Cerebellar nuclear complex (tissue), 1 donor: ENCODE measurements at places on chromosomes 7 and 10.

GRCh38 chr10:81575036-81575435 lies 300.0 kb upstream of the NRG3 start:
- DNase-seq: no peak

DNA sequence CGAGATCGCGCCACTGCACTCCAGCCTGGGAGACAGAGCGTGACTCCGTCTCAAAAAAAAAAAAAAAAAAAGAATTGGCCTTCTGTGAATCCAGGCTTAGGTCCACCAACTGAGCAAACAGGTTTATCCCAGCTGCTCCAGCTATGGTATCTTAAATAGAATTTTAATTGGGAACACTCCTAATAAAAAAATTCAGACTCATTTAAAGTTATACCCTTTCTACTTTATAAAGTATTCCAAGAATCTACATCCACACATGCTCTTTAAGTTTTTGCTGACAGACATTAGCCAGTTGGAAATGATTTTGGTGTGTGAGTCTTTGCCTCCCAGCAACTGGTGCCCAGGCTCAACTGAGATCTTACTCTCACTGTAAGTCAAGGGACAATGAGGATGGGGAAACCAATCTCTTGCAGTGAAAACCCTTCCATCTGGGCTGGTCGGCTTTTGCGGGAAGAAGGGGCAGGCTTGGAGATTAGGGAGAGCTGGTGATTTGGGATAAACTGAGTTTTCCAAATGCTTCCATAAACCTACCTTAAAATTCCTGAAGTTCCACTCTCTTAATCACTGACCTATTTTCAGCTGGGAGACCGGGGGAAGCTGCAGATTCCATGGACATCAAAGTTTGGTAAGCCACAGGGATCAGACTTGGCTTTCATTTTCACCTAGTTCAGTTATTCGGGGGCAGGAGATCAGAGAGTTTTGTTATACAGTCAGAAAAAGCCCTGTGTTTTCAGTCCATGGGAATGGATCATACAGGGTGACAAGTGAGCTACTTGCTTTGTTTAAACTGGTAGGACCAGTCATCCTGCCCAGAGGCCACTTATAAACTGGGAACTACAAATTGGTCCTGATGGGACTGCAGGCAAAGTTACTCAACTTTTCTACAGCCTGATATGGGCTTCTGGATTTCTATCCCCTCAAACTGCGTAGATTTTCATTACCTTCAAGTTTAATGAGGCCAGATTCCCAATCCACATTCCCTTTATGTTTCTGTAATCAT lies 89.3 kb upstream of the ZNF746 start:
- no peak for DNase-seq

GRCh38 chr10:31134311-31134952 lies 102.8 kb upstream of the ZNF438 start:
- no peak for DNase-seq

DNA sequence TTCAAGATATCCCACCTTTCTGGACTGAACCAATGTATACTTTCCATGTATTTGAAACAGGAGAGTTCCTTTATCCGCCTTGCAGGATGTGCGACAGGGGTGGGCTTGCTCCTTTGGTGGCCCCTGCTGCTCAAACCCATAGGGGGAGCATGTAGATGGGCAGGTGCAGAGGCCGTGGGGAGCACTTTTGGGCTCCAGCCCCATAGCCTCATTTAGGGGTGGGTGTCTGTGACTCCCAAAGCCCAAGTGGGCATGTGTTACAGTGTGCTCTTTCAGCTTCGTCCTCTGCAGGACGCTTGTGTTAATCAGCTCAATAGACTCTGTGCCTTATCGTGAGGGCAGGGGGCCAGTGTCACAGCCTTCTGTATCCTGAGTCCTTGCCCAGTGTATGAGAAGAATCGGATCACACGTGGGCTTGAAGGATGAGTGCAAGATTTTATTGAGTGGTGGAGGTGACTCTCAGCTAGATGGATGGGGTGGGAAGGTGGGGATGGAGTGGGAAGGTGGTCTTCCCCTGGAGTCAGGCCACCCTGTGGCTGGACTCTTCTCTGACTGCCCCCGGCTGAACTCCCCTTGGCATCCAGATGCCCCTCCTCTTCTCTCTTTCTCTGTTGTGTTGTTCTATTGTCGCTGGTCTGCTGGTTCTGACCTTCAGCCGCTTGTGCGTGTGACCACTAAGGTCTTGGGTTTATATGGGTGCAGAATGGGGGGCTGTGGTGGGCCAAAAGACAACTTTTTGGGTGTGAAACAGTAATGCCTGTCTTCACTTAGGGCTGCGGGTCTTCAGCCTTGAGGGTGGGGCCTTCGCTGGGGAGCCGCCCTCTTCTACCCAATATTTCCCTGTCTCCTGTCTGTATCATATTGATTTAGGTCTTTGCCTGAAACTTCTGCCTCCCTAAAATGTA lies 262.2 kb downstream of the GLRX3 start:
- no peak for DNase-seq

- no peak for DNase-seq
Observed at GRCh38 chr7:143250822-143251221, 12.4 kb upstream of the GSTK1 start.

DNA sequence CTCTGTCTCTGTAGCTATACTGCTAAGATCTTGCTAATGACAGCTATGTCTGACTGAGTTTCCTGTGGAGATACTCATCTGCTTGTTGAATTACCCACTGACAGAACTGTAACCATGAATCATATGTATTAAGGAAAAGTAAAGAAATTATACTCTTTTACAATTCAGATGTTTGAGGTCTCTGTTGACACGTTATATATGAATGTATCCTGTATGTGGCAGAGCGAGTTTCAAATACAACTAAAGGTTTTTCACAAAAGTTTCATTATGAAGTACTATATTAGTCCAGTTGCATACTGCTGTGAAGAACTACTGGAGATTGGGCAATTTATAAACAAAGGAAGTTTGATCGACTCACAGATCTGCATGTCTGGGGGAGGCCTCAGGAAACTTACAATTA lies 232.5 kb downstream of the CDK14 start:
- no peak for DNase-seq

- DNase-seq: no peak
Observed at GRCh38 chr10:34480345-34480744, 334.8 kb downstream of the PARD3 start.

GRCh38 chr10:98433881-98434732 lies 12.6 kb downstream of the HPS1 start:
- no peak for DNase-seq

DNA sequence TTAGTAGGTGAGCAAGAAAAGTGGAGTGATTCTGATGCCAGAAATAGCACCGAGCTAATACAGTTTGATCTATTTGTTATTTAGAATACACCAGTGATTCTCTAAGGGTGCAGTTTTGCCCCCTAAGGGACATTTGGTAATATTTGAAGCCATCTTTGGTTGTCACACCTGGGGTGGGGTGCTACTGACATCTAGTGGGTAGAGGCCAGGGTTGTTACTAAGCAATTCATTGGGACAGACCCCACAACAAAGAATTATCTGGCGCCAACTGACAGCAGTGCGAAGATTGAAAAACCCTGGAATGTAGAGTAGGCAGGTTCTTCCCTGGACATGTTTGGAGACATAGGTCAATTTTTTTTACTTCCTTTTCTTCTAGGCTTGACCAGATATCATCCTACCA lies 14.6 kb downstream of the PALS2 start:
- DNase-seq: no peak

DNA sequence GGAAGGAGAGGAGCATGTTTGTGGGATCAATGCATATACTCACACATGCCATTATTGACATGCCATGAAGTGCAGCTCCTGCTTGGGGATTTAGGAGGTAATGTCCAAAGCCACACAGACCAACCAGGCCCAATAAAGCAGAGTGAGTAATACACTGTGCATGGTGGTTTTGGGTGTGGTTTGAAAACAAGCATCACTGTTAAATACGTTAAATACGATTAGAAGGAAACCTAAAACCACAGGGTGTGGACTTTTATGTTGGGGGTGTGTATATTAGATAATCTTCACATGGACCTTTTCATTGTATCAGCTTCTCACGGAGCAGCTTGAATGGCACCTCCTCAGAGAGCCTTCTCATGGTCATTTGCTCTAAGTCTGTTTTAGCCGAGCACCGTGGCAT lies 10.4 kb upstream of the EIF3A start:
- DNase-seq: no peak

- no peak for DNase-seq
Observed at GRCh38 chr7:11970132-11970531, 138.1 kb upstream of the THSD7A start.

GRCh38 chr7:37977243-37977642 lies 56.8 kb downstream of the EPDR1 start:
- DNase-seq: no peak

- no peak for DNase-seq
Observed at GRCh38 chr10:11783558-11783865, 39.6 kb upstream of the PROSER2 start.

GRCh38 chr10:30353851-30354250 lies 4.8 kb upstream of the MTPAP start:
- DNase-seq: no peak

GRCh38 chr10:44259090-44259874 lies 125.6 kb downstream of the CXCL12 start:
- DNase-seq: no peak

DNA sequence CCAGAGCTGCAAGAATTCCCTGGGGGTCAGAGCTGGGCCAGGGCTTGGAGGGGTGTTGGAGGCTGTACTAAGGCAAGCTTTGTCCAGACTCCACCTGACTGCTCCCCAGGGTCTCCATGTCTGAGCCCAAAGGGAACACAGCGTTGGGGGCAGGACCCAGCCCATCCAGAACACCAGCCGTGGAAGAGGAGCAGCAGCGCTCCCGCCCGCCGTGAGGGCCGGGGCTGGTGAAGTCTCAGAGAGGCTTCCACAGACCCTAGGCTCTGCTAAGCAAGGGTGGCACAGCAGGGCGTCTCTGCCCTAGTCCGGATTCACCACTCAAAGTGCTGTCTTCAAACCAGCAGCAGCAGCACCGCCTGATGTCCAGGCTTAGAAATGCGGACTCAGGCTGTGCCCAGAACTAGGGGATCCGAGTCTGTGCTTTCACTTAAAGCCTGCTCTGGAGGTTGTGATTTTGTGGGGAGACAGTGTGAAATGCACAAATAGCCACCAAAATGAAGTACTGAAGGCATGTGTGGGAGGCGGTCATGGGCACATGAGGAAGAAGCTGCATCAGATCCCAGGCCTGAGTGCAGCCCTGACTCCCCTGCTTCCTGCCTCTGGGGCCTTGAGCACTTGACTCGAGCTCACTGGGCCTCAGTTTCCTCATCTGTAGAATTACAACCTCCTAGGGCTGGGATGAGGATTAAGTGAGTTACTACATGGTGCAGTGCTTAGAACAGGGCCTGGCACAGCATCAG lies 16.6 kb upstream of the AQP1 start:
- no peak for DNase-seq
